Skin of body (tissue), 3 donors: ENCODE measurements at places on chromosomes 6 and 20. TPM values are rescaled to one million over a fixed set of nuclear protein-coding genes. Genes with fewer than 3 reads are reported as not detected.

- DNase-seq = no peak
Observed at GRCh38 chr20:63682384-63683139, 13.9 kb upstream of the TNFRSF6B start.

ANKEF1 gene
- 1.3 TPM for total RNA-seq

- DNase-seq = no peak
Observed at GRCh38 chr20:54028276-54029011, 42.0 kb downstream of the BCAS1 start.

MRPL14 gene
- total RNA-seq = 32.3 TPM
